Activated CD4-positive, alpha-beta T cell treated with anti-CD3 and anti-CD28 coated beads for 4 hours (primary cell): ENCODE measurements at places on chromosomes 2 and 18.
A peak's percentile ranks its signal among the peaks of the same experiment; 100 is the strongest.

DNA sequence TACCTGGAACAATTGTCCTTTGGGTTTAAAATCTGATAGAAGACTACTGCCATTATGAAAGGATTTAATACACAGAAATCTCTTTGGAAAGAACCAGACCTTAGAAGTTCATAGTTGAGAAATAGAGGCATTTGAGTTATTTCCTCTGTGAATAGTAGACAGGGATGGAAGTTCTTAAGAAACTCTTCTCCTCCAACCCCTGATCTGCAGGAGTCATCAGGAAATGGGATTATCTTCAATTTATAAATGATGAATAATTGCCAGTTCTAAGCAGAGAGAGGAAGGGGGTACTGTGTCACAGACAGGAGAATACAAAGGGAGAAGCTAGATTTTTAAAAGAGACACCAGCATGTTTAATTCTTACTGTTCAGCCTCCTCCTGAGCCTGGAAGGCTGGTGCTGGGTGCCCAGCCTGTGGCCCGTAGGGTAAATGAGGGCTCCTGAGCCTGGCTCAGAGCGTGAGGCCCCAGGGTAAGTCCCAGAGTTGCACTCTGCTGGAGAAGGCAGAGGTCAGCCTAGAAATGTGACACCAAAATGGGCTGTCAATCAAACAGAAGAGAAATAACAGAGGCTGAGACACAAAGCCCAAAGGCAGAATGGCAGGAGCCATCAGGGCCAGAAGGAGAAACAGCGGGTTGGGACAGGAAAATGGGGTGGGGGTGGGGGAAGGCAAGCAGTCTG, 58.2 kb upstream of the PKDCC start:
- no peak for DNase-seq

DNA sequence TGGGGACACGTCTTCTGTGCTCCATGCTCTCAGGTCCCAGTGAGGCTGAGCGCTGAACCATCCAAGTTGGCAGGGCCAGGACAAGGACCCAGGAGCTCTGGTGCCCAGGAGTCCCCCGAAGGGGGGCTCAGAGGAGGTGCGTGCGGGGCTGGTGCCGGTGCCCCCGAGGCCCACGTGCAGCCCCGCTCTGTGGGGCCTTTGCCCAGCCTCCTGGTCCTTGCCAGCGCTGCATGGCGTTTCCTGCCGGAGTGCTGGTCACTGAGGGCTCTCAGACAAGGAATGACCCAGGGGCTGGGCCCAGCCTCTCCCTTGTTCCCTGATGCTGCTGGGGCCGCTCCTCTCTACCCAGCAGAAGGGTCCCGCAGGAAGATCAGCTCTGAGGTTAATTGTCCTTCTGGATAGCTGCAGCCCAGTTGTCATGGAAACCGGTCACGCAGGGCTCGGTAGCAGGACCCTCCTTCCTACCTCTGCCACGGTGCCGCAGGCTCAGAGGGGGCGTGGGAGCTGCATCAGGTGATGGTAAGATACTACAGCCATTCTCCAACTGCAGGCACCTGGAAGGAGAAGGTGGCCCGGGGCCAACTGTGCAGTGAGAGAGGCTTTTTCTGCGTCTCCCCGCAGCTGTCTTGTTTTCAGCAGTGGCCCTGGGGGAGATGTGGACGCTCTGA, 64.5 kb downstream of the RRM2 start:
- no peak for DNase-seq

DNA sequence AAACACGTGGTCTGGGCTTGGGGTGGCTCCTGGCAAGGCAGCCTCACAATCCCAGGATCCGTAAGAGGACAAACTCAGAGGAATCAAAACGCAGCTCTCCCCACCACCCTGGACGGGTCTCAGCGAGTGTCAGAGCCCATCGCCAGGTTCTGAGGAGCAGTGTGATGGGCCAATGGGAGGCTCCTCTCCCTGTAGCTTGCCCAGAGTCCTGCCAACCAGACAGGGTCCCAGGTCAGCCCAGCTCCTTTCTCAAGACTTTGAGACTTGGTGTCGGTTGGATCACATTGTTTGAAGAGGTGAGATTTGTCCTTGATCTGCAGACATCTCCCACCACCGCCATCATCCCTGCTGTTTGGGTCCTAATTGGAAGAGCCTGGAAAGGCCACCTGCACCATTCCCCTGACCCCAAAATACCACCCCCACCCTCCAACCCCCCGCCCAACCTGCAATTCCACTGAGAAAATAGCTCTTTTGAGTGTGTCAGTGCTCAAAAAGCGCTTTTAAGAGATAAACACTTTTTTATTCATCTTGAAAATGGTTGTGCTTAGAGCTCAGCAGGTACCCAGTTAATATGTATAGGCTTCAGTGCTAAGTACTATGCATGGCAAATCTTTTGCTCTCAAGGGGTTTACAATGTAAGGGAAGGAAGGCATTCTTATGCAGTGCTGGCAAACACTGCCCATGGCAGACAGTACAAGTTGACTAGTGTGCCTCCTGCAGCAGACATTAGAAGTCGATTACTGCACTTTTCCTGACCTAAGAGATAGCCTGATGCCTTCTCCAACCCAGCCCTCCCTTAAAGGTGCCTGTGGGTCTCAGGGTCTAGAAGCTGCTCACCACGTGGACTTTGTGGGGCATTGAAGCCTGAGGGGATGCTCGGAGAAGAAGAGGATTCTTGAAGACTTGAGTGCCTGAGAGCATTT, 50.6 kb downstream of the GLI2 start:
- DNase-seq = no peak

GRCh38 chr2:241270531-241270930, 44.9 kb downstream of the HDLBP start:
- DNase-seq = no peak

DNA sequence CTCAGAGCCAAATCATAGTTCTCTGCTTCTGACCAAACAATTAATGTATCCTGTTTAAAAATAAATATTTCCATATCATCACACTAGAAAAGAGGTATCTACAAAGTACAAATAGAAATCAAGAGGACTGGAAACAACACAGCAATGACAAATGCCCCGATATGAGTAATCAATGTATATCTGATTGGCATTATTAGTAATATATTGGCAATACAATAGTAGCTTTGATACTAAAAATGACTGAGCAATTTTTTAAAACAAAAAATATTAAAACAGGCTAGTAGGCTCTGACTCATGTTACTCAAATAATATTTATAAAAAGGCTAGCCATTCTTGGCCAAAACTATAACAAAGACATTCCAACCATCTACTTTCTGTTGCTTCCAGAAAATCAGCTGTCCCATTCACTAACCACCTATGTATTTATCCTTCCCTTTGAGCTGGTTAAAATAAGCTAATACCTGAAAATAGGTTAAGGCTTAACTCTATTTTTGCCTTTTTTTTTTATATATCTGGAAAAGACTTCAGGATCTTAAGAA, 13.3 kb downstream of the PPP4R3B start:
- no peak for DNase-seq

DNA sequence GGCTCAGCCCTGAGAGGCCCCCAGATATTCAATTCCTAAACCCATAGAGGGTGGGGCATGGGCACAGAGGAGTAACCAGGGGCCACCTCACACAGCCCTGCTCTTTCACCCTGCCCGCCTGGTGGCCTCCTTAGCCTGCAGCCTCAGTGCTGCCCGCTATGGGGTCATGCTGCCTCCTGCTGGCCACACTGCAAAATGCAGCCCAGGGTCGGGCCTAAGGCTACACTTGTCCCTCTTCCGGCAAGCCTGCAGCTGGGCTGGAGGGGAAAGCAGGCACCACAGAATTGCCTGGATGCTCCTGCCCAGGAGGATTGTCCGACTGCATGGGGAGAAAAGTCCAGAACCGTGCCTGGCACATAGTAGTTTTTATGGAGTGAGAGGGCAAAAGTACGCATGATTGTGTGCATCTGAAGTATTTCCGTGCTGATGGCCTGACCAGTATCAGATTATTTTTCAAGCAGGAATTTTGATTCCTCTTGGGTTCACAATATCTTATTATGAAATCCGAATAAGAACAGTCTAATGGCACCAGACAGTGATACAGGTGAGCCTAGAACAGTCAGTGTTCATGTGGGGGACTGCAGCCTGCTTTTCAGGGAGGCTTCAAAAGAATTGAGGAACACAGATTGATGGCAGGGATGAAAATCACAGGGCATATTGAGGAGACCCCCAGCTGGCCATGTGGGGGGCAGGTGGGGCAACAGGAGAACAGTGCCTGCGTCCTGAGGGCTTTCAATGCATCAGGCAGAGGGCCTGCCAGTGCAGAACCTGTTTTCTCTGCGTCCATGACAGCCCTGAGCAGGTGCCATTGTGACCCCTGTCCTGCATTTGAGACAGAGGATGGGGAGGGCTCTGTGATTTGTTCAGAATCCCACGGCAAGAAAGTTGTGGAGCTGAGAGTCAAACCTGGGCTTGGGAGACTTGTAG, 51.2 kb upstream of the ALPP start:
- DNase-seq = peak; percentile 66

DNA sequence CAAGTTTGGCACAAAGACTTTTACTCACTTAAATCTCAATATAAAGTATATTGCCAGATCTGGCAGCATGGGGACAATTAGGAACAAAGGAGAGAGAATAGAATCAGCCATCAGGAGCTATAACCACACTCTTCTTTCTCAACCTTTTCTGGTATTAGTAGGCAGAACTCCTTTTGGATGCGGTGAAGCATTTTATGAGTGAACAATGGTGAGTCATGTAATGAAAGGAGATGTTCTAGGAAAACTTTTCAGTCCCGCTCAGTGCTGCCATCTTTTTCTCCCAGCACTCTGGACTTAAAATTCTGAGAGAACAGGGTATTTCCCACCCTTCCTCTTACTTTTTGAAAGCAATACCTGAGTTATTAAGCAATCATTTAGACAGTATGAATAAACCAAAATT, 32.2 kb downstream of the PLEKHA3 start:
- DNase-seq = no peak

- DNase-seq = no peak
These were observed 22.9 kb downstream of the DSG4 start for GRCh38 chr18:31399306-31400032.

- no peak for DNase-seq
These were observed 16.1 kb downstream of the ST3GAL5 start for GRCh38 chr2:85872536-85873161.

DNA sequence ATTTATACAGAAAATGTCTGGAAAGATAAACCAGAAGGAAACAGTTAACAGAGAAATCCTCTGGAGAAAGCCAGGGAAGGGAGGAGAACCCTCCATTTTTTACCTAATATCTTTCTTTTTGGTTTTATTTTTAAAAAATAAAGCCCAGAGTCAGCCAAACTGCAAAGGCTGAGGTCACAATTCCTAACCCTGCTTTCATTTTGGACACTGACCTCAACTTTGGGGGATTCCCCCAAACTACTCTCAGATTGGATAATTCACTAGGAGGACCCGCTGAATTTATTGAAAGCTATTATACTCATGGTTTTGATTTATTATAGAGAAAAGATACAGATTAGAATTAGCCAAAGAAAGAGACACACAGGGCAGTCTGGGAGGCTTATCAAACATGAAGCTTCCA, 93.3 kb upstream of the SP3 start:
- DNase-seq = no peak

DNA sequence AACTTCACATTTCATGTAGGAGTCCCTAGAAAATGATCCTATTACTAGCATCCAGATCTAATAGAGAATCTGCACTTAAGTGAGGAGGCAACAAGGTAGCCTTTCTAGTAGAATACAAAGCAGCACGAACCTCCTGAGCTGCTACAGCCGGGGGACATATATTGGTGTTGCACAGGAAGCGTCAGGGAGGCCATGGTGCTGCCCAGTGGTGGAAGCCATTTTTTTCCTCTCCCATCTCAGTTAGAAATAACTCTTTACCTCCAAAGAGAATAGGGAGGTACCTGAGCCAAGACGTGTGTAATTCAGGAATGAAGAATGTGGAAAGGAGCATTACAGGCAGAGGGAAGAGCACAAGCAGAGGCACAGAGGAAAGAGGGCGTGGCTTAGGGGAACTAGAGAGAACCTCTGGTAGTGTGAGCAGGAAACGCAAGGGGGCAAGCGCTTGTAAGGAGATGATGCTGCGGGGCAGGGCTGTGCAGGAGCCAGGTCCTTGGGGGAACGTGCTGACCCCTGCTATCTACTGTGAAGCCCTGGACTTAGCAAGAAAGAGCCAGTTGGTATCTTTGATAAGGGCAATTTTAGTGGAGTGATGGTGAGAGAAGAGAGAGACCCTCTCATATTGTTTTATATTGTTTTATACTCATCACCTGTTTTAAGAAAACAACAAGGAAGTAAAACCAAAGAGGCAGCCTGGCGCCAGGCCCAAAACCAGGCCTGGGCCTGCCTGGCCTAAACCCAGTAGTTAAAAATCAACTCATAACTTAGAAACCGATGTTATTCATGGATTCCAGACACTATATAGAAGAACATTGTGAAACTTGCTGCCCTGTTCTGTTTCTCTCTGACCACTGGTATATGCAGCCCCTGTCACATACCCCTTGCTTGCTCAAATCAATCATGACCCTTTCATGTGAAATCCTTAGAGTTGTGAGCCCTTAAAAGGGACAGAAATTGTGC, 50.0 kb upstream of the TTC39C start:
- DNase-seq = peak; percentile 47

- DNase-seq = no peak
These were observed 244.7 kb downstream of the HNMT start for GRCh38 chr2:138209009-138209408.

GRCh38 chr2:237546040-237546875, 20.1 kb upstream of the PRLH start:
- no peak for DNase-seq

DNA sequence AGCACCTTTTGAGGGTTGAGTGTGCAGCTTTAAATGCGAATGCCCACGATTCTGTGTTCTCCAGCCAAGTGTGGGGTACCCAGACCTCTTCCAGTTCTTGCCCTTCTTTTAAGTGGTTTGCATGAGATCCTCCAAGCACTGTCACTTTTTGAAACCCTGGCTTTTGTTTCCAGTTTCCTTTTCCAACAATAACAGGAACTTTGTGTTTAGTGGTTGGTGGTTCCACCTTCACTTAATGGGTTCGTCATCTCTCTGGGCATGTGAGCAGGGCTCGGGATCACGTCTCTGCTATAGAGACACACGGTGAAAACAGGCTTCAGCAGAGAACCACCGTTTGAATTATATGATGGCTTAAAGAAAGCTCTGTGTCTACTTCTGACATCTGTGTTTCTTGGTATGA, 197.6 kb downstream of the LDLRAD4 start:
- DNase-seq = no peak

- DNase-seq = no peak
These were observed 213.4 kb downstream of the LTBP1 start for GRCh38 chr2:33160191-33160590.

DNA sequence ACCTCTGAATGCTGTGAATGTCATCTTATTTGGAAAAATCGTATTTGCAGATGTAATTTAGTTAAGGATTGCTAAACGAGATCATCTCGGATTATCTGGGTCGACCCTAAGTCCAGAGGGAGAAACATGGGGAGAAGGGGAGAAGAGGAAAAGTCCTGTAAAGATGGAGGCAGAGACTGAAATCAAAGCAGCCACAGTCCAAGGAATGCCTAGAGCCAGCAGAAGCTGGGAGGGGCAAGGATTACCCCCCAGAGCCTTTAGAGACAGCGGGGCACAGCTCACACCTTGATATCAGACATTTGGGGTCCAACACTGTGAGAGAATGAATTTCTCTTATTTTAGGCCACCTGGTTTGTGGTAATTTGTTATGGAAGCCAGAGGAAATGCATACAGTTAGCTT, 104.9 kb upstream of the YPEL5 start:
- DNase-seq = no peak

- no peak for DNase-seq
These were observed 71.2 kb downstream of the SLC9A4 start for GRCh38 chr2:102544182-102544581.
